ENCODE measurements at places on chromosomes 5 and 9.

GRCh38 chr5:82165740-82166530, 112.2 kb downstream of the RPS23 start:
- DNase-seq, result peak; percentile 85

DNA sequence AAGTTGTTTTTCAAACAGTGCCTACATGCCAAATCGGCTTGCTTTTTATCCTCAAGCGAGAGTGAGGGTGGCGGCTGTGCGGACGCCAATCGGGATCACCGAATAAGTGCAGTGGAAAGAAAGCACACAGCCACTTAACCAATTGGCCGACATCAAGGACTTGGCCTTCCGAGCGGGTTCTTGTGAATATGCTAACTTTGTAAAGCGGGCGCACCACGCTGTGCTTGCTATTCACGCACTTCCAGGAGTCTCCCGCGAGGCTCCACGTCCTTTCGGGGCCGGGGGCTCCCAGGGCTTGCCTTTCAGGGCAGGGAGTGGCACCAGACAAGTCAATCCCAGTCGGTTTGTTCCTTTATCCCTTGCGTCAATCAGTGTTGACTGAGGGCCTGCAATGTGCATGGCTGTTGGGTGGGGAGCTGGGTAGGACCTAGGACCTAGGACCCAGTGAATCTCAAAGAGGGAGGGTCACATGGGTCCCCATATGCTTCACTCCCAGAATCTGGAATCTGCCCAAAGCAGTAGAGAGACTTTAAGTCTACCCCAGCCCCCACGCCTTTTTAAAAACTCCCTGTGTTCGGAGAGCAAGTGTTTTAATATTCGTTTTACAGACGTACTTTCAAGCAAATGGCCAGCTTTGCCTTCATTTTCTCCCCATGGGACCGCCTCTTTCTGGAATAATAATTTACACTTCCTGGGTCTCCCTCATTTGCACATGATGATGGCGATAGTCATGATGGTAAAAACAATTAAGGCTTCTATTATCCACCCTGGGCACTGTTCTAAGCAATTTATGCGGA, 2.0 kb upstream of the GCNT4 start:
- DNase-seq, result no peak

GRCh38 chr5:22683050-22683449, 170.1 kb downstream of the CDH12 start:
- no peak for DNase-seq

- no peak for DNase-seq
Measured at GRCh38 chr9:69425136-69425801, 100.3 kb downstream of the ENTREP1 start.

- DNase-seq, result no peak
Measured at GRCh38 chr9:101400120-101400519, 1.5 kb downstream of the ZNF189 start.

- no peak for DNase-seq
Measured at GRCh38 chr9:3976865-3977613, 322.8 kb downstream of the GLIS3 start.

GRCh38 chr9:68653141-68653595, 51.9 kb upstream of the PIP5K1B start:
- no peak for DNase-seq

DNA sequence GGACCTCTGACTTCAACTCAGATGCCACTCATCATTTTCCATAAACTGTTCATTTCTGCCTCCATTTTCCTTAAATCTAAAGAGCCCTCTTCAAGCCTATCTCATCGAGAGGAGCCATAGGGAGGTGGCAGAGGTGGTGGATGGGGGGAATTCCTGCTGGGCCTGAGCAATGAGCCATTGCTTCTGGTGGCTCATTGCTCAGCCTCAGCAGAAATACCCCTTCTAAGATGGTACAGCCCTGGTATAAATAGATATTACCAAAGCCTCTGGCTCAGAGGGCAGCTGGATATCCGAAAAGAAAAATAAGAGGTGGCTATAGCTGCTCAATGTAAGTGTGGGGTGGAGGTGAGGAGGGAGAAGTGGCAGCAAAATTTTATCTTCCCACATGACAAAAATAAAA, 313.5 kb downstream of the CAAP1 start:
- no peak for DNase-seq

- DNase-seq, result no peak
Measured at GRCh38 chr9:70603020-70603411, 188.6 kb upstream of the KLF9 start.
